ENCODE measurements at places on chromosomes 2 and 18. TPM values are rescaled to one million over a fixed set of nuclear protein-coding genes. Genes with fewer than 3 reads are reported as not detected.

DNA sequence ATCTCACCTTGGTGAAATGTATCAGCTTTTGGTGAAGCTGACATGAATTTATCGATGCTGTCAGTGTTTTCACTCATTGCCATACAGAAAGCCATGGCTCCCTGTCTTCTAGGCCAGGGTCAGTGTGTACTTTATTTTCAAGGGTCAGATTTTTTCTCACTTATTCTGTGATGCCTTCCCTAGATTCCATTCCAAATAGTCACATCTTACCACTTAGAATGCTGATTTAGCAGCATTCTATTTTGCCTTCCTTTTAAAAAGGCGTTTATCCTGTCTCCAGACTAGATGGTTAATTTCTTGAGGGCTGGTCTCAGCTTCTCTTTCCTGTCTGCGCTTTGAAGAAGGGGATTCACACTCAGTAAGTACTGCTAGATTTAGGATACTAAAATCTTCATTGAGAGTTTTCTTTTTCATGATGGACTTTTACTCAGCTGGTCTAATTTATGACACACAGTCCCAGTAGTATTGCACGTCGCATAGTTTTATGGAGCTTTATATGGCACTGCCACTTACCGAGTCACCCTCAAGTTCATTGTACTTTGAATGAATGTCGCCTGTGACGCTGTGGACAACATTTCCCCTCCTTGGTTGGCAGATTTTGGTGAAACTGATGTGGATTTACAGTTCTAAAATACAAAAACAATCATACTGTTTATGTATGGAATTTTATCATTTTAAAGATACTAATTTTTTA lies 194.0 kb downstream of the ZNF407 start:
- no peak for DNase-seq

DNA sequence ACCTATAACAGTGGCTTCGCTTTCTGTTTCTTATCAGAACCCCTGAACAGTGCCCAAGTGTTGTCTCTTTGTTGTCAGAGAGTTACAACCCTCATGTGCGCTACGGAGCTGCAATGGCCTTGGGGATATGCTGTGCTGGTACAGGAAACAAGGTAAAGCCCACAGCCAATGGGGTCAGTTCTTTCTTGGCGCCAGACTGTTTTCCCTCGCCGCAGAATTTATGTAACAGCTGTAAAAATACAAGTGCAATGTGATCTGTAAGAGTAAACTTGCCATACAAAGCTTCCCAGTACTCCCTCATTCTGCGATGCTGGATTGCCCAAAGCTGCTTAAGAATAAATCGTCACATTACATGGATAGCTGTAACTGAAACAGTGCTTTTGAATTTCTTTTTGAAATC lies 13.9 kb upstream of the HTR2B start:
- no peak for DNase-seq

GRCh38 chr2:7725850-7726242 lies 808.6 kb downstream of the RNF144A start:
- no peak for DNase-seq

Gene LYPD6B
- 40.1 TPM for total RNA-seq

Gene ZSWIM2
- total RNA-seq: not detected

GRCh38 chr2:230007931-230008707 lies 60.6 kb downstream of the SLC16A14 start:
- no peak for DNase-seq

GRCh38 chr2:96320728-96321622 lies 4.1 kb upstream of the ITPRIPL1 start:
- no peak for DNase-seq

Gene PLGLB1
- 6.4 TPM for total RNA-seq

Gene PRKAG3
- not detected for total RNA-seq

GRCh38 chr2:124533226-124533954 lies 508.3 kb downstream of the CNTNAP5 start:
- no peak for DNase-seq

Gene CRYBA2
- 179 TPM for total RNA-seq

GRCh38 chr2:20593072-20594034 lies 57.5 kb downstream of the HS1BP3 start:
- no peak for DNase-seq

DNA sequence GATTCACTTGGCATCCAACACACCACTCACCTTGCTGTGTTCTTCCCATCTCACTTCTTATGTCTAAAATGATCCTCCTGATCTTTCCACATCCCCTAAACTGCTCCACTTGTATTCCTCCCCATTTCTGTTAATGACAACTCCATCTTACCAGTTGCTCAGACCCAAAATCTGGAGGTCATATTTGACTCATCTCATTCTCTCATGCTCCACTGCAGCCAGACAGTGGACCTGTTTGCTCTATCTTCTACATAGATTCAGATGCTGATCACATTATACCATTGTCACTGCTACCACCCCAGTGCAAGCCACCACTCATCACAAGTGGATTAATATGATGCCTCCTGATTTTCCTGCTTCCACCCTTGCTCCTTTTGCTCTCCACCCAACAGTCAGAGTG lies 7.9 kb upstream of the NABP1 start:
- no peak for DNase-seq

- no peak for DNase-seq
Measured at GRCh38 chr2:204900487-204900886, 355.2 kb downstream of the PARD3B start.

DNA sequence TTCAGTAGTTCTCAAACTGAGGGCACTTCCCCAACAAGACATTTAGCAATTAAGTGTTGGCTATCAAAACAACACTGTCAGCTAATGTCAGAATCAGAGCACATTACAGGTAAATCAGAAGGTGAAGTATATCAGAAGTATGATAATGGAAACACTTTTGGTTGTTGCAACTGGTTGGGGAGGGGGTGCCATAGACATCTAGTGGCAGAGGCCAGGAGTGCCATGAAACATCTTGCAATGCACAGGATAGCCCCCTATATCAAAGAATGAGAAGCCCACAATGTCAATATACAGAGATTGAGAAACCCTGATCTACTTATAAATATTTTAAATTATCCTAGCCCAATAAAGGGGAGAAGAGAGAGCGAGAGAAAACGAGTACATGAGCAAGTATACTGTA lies 4.9 kb upstream of the XPO1 start:
- no peak for DNase-seq

Gene CTIF
- total RNA-seq: 48.5 TPM

GRCh38 chr2:182444170-182444569 lies 17.3 kb upstream of the PDE1A start:
- DNase-seq: no peak

DNA sequence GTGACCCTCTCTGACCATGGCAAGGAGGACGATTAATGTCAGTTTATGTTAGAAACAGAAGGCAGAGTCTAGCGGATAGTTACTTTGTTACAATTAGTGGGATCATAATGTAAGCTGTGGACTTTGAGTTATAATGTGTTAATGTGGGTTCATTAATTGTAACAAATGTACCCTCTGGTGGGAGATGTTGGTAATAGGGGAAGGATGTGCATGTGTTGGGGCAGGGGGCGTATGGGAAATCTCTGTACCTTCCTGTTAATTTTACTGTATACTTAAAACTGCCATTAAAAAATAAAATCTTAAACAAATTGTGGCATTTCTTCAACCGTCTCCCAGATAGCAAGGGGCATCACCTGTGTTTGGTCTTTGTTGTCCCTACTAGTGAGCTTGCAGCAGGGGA lies 4.8 kb downstream of the UBE2F start:
- no peak for DNase-seq

DNA sequence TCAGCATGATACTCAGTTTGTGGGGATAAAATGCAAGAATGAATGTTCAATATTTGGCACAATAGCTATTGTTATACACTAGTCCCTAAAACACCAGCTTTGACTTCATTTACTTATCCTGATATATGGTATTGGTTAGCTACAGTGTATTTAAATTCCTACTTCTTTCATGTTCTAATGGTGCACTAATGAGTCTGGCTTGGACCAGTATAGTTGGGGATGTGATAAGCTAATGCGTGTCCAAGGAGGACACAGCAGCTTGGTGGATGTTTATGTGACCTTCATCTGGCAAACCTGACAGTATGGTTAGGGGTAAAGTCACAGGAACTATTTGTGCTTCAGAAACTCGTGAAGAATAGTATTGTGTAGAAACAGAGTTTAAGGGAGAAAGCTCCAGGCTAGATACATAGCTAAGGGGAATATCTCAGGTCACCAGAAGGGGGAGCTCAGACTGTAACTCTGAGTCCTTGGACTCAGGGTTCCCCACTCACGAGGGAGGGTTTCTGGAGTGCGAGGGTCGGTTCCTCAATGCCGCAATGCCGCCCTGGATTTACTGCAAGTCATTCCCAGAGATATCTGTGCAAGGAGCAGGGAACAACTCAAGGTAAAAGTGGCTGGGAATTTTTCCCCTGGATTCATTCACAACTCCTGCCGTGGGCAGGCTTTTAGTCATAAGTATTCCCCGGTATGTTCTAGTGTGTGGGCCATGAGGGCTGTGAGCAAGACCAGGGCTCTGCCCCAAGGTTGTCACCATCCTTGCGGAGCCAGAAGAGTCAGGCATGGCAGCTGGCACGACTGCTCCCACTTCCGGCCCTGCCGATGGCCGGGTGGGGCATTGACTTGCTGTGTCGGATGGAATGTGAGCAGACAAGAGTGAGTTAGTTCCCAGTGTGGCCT lies 14.5 kb downstream of the IL1R2 start:
- no peak for DNase-seq
